ENCODE measurements at places on chromosomes 3 and 15.

- no peak for DNase-seq
Measured at GRCh38 chr3:69724722-69725435, 14.4 kb upstream of the MITF start.

- DNase-seq: no peak
Measured at GRCh38 chr3:171156401-171157010, 130.0 kb upstream of the SLC2A2 start.

DNA sequence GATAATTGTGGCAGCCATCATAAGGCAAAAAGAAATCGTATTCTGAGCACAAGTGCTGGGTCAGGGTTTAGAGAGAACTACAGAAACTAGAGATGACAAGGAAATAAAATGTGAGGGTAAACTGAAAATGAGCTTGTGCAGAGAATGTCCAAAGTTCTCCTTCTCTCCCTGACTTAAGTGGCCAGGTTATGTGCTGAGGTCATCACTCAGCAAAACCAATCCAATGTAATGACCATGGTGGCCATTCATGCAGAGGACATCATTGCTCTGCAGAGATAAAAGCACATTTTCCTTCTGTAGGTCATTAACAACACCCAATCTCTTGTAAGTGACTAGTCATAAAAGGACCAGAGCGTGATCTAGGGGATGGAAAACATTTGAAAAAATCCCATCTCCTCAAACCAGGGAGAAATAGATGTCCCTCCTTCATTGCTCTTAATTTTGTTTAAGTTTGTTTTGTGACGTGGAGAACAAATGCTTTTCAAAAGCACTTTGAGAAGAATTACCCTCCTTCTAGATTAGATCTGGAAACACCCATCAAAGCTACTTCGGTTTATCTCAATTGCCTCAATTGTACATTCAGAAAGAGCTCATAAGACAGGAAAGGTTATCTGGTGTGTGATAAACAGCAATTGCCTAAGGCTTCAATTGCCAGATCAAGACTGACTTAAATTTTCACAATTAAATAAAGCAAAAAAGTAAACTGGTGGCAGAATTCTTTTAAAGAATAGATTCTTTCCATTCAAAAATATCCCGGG is 173.4 kb downstream of the SERPINI1 start:
- no peak for DNase-seq

GRCh38 chr3:61946570-61947324 is 385.4 kb downstream of the PTPRG start:
- DNase-seq: no peak

GRCh38 chr3:143989461-143989860 is 17.8 kb downstream of the DIPK2A start:
- no peak for DNase-seq

GRCh38 chr3:97948351-97949109 is 23.7 kb downstream of the RIOX2 start:
- DNase-seq: no peak

DNA sequence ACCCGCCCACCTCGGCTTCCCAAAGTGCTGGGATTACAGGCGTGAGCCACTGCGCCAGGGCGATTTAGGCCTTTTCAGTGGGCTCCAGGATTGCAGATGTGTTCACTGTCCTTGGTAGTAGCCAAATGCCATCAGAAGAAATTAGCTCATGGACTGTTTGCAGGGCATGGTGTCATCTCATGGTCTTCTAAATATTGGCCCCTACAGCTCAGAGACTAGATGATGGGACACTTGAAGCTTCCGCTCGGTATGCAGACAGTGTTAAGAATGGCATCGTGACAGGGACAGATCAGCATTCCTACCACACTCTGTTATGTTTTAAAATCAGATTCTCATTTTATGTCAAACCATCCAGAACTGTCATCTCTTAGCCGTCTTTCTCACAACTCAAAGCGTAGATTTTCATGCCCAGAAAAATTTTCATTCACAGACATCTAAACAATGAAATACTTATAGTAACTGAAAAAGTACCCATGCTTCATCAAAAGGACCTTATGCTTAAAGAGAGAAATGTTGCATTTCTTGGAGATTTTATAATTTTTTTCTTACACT is 24.9 kb downstream of the SLCO3A1 start:
- no peak for DNase-seq

DNA sequence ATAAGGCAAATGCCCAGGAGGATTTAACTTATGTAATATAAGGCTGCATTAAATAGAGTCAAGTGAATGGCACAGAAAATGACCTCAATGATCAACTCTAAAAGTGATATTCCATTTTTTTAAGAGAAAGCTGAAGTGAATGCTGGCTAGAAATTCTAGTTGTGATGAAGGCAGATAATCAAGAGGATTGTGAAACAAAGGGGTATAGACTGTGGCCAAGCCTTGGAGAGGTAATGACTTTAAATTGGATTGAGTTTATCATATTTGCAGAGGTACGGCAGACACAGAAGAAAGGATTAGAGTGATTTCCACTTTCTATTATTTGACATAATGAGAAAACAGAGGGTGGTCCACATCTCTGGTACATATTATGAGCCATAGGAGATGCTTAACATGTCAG is 269.2 kb downstream of the MECOM start:
- no peak for DNase-seq

- no peak for DNase-seq
Measured at GRCh38 chr3:63878394-63879060, 14.9 kb downstream of the ATXN7 start.

DNA sequence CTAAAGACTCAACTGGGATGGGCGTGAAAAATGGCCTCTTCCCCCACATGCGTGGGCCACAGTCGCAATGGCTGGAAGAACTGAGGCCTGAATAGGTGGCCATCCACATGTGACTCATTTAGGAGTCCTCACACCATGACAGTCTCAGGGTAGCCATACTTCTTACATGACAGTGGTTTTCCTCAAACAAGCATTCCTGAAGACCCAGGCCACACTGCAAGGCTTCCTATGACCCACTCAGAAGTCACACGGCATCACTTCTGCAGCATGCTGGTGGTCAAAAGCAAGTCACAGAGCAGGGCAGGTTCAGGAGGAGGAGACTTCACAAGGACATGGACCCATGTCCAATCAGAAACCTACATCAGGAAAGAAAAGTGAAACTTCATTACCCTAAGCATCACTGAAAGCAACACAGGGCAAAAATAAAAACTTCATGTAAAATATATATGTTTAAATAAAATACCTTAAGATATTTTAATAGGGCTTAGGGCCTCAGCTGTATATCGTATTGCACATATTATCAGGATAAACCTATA is 257.1 kb downstream of the OPA1 start:
- no peak for DNase-seq

DNA sequence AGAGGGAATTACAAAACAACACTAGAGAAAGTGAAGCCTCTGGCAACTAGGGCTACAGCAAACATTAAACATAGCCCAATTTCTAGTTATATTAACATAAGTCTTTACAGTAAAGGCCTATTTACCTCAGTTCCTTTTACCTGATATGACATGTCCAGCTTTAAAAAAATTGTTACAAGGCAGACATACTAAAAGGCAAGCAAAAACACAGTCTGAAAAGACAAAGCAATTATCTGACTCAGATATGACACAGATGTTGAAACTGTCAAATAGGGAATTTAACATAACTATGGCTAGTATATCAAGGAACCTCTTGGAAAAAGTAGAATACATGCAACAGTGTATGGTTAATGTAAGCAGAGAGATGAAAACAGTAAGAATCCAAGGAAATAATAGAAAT is 238.6 kb downstream of the RAP2B start:
- DNase-seq: no peak

DNA sequence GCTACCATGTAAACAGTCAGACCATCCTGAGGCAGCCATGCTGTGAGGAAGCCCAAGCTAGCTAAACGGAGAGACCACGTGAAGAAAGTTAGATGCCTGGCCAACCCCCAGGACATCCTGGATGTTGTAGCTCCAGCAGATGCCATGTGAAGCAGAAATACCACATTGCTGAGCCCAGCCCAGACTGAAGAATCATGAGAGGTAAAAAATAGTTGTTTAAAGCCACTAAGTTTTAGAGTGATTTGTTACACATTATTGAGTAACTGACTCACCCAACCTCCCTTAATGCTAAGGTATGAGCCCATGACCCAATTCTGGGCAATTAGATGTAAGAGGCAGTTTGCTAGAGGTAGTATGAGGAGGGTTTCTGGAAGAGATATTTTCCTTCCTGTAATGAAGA is 200.5 kb downstream of the THRB start:
- DNase-seq: no peak

GRCh38 chr3:43734685-43735084 is 43.9 kb downstream of the ABHD5 start:
- DNase-seq: no peak

DNA sequence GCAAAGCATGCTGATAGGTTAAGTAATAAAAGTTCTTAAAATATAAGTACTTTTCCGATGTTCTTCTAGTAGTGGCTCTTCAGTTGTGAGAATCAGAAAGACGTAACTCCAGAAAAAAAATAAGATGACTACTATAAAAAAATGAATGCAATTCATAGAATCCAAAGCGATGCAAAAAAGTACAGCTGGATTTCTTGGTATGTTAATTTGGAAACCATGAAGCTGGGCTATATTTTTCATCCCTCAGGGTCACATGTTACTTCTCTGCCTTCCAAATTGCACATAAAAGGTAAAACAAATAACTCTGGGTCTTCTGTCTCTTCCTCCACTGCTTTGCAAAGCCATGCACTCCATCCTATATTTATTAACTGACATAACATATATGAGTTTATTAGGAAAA is 843.9 kb upstream of the DPPA4 start:
- DNase-seq: no peak

DNA sequence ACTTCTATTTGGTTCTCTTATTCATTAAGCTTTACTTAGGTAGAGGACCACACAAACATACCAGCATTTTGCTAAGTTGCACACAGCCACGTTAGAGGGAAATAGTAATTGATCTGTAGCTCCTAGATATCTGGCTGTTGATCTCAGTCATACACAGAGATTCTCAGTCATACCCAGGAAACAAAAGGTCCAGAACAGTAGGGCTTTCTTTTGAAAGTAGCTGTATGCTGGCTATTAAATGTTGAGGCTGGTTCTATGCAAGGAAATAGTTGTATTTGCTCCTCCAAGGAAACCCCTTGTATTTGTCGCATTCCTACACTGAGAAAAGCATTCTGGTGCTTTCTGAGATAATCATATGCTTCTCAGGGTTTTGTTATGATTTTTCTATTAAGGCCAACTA is 523.8 kb downstream of the SOX2 start:
- DNase-seq: no peak

DNA sequence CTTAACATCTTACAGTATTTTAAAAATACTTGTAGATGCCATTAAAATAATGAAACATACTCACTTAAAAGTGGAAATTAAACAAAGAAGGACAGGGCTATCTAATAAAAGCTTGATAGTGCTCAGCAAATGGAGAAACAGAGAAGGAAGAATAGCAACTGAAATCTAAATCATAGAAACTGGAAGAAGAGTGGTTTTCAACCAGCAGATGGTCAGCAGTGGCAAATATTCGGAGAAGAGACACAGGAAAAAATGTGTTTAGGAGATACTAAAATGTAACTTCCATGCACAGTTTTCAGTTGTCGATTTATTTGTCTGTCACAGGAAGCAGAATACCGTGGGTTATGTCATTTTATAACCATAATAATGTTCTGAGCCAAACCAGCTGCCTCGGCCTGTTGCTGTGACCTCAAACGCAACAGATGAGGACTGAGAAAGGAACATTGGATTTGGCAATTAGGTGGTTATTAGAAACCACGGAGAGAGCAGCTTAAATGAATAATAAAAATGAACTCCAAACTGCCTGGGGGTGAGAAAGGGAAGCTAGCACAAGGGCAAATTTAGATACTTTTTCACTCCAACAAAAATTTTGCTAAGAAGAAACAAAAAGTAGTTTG is 246.6 kb upstream of the KCNMB2 start:
- no peak for DNase-seq

DNA sequence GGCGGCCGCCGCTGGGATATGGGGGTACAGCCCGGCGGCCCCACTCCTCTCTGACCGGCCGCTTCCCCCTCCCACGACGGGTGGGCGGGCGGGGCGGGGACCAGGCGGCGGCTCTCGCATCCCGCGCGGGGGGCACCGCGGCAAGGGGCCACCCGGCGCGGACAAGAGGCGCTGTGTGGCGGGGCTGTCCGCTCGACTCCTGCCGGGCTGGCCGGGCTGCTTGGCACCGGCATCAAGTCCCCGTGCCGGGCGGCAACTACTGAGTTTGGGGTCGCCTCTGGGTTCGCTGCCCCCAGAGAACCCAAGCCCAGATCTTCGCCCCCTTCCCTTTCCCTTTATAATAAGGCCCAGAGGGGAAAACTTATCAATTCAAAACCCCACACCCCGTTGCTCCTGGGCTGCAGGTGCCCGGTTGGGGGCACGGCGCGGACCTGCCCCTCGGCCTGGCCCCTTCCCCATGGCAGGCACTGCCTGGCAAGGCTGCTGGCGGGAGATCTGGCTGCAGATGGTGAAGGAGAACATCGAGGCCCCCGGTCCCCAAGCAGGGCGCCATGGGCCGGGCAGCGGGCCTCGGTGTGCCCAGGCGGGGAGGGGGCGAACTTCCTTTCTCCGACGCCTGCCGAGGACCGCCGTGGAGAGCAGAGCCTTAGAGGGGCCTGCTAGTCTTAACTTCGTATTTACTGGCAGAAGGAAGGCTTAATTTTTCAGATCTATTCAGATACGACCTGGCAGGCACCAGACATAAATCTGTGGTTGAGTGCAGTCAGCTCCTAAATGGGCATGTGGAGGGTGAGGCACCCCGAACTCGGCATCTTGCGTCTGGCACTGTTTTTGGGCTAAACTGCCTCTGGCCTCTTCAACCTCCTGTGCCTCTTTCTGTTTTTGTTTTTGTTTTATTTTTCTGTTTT is 911 bp downstream of the APBA2 start:
- DNase-seq: no peak

GRCh38 chr3:197175503-197175902 is 122.9 kb downstream of the DLG1 start:
- DNase-seq: no peak

GRCh38 chr3:14241716-14242115 is 63.1 kb downstream of the LSM3 start:
- DNase-seq: no peak

GRCh38 chr3:28556195-28556594 is 207.6 kb upstream of the AZI2 start:
- DNase-seq: no peak

- no peak for DNase-seq
Measured at GRCh38 chr3:178787960-178788359, 251.7 kb downstream of the KCNMB2 start.

DNA sequence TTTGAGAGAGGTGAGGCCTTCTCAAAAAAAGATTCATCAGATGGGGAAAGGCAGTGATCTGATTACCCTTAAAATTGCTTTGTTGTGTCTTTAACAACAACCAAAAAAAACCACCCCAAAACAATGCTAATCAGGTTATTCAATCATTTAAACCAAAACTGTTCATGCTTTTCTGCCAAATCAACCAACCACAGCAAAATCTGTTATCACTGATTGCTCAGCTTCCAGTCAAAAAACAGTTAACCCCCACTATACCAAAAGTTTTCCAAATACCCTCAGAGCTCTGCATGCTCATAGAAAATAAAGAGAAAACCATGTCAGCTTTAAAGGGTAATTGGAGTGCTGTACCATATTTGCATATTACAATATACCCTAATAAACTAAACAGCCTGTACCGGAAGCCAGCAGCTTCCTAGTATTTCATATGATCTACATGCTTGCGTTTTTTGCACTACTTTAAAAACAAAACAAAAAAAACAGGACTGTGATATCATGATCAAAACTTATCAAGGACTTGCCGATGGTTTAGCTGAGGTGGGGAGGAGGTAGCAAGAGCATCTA is 22.8 kb downstream of the SATB1 start:
- no peak for DNase-seq

All from activated CD8-positive, alpha-beta memory T cell treated with anti-CD3 and anti-CD28 coated beads for 1 hour (primary cell).